ENCODE measurements at places on chromosomes 7 and 10. TPM values are rescaled to one million over a fixed set of nuclear protein-coding genes. Genes with fewer than 3 reads are reported as not detected.

FIS1 gene
- 110 TPM for total RNA-seq

GRCh38 chr7:4655311-4655710, 26.8 kb upstream of the FOXK1 start:
- DNase-seq = no peak

DNA sequence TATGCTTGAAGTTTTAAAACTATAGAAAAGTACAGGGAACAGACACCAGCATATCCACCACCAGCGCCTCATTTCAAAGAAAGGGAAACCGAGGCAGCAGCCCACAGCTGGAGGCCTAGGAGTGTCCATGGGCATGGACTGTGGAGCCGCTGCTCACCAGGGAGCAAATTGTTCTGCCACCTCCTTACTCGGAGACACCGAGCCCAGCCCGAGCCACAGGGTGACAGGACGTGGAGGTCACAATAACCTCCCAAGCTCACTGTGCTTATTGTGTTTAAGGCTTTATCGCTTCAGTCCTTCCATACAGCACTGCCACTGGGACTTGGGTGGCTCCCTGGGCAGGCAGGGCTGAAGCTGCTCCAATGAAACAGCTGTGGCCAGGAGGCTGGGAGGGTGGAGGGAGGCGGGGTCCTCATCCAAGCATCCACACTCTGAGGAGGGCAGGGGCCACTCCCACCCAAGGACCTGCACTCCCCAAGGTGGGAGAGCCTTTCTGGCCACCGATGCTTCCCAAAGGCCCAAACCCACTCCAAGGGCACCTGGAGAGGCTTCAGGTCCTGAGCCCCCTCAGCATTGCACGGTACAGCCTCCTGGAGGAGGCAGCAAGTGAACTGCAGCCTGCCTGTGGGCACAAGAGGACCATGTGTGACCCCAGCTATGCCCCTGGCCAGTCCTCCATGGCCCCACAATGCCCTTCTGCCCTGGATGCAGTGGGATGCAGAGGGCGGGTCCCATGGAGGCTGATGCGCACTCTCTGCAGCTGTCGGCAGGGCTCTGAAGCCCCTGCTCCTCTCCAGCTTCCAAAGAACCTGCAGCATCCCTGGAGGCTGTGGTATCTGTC, 38.7 kb upstream of the RET start:
- no peak for DNase-seq

DNA sequence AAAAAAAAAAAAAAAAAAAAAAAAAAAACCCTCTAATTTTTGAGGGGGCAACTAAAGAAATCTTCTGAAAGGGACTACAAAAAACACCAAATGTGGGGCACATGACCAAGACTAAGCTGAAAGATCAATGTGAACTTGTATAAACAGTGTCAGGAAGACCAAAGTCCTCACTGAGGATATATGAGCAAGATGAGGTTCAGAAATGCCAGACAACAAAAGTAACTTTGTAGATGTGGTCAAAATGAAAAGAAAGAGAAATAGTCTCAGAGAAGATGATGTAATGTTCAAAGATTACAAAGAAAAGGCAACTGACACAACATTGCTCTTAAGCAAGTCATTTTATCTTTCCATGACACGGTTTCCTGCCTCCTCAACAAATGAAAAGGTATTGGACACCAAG, 48.7 kb upstream of the PTPRZ1 start:
- no peak for DNase-seq

- no peak for DNase-seq
Observed at GRCh38 chr10:94010886-94011285, 17.2 kb downstream of the PLCE1 start.

DNA sequence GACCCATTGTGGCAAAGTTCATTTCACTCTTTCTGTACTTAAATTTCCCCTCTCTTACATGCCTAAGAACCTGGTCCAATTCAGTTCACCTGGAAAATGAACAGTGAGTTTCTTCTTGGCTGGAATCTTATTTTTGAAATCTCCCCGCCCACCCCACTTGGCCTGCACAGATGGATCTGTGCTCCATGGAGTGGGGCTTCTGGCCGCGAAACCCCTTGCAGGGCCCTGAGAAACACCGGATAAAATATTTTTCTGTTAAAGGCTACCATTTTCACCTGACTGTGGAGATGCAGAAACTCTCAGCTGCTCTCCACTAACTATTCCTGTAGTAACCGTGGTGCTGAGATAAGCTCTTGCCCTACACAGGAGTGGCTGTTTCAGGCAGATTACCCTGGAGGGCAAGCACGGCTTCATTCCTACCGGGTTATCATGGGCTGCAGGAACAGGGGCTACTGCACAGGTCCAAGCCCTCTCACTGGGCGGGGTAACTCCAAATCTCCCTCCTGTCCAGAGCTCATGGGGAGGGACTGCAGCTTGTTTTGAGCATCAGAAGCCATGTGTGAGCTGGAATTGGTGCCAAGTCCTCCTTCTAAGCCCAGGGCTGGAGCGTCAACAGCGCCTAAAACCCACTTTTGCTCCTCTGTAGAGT, 118.9 kb downstream of the PRPF18 start:
- no peak for DNase-seq

Measured in Panc1 (cell line).